ENCODE measurements at places on chromosomes 6 and 20. TPM values are rescaled to one million over a fixed set of nuclear protein-coding genes. Genes with fewer than 3 reads are reported as not detected.

DNA sequence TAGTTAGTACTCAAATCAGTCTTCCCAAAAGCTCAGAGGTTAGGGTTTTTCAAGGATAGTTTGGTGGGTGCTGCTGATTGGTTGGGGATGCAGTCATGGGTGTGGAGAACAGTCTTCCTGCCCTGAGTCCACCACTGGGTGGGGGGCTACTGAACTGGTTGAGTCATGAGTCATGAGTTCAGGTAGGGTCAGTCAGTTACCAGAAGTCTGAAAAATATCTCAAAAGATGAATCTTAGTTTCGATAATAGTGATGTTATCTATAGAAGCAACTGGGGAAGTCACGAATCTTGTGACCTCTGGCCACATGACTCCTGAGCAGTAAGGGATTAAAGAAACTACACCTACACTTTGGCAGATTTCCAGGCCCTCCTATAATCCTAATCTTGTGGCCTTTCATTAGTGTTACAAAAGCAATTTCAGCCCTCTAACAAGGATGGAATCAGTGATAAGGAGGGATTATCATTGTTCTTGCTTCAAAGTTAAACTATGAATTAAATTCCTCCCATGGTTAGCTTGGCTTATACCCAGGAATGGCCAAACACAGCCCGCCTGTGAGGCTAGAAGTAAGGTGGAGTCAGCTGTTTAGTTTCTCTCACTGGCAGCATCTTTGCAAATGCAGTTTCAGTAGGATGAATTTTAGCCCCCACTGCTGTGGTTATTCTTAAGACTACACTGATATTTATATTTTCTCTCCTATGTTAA, 33.3 kb upstream of the NKAIN2 start:
- DNase-seq: no peak

DNA sequence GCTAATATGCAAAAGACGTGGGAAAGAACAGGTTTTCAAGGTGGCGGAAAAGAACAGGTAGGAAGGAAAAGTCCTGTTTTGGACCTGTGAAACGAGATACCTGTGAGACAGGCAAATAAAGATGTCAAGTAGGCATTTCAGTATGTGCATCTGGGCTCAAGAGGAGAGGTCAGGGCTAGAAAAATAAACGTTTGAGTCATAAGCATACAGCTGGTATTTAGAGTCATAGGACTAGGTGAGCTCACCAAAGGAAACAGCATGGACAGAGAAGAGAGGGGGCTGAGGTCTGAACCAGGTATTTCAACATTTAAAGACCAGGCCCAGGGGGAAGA, 14.9 kb downstream of the MTFR2 start:
- no peak for DNase-seq

DNA sequence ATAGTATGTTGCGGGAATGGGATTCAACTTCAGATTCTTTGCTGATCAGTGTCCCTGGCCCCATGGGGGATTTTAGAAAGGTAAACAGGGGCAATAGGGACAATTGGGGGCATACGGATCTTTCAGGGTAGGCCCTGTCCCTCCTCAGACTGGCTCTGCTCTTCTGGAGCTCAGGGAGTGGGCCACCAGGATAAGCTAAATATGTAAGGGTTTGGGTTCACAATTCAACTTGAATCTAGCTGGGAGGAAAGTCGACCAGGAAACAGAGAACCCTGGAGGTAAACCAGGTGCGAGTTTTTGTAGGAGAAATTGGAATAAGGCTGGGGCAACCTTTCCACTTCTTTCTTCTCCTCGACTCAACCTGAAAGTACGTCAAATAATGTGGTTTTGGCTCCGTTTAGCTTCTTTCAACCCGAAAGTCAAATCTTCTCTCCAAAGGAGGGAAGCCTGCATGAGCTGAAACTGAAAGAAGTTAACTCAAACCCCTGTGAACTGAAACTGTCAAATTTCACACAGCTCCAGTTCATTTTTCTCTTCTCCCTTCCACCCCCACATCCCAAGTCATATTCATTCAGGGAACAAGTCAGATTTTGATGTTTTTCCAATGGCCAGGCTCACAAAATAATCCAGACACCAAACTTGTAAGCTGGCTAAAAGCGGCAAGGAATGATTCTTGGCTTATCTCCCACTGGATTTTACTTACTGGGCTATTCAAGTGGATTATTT, 278.2 kb downstream of the CLIC5 start:
- no peak for DNase-seq

DNA sequence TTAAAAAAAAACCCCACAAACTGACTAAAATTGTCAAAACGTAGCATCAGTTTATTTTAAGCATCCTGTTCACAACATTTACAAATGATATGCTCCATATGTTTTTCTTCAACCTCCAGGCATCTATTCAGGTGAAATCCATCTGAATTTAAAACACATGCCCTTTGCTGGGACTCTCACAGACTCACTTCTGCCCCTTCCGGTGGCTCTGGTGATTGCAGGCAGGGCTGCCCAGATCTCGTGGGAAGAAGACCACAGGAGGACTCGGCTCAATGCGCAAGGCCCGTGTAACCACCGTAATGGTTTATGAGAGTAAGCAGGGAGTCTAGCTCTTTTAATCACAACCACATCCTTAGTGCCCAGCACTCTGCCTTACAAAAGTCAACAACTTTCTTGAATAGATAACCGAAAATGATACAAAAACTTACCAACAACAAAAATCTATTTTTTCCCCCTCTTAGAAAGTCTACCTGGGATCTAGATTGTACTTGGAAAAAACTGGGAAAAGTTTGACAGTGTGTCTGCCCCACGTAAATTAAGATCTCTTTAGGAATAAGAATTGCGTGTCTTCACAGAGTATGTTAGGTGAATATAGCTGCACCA, 139.1 kb downstream of the KIF16B start:
- DNase-seq: peak; percentile 65

GRCh38 chr6:91781946-91782345, 1195.1 kb upstream of the MAP3K7 start:
- no peak for DNase-seq

DNA sequence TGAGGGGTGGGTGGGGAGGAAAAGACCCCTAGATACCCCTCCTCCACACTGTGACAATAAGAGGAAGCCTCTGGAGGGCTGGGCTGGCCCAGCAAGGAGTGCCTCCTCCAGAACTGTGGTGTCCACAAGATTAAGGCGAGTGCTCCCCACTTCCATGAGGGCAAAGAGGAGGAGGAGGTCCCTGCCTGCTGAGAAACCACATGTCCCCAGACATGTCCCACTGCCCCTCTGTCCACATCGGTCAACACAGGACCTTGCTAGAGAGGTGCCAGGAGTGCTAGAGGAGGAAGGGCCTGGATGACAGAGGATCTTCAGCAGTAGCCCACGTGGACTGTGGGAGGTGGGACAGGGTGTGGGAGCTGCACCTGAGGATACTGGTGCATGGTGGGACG, 3.1 kb downstream of the RAET1G start:
- no peak for DNase-seq

GRCh38 chr20:41717483-41717882, 99.3 kb upstream of the CHD6 start:
- peak; percentile 56 for DNase-seq

- DNase-seq: no peak
Measured at GRCh38 chr6:80331522-80331921, 225.1 kb downstream of the BCKDHB start.

The SEC23B gene
- 38.4 TPM for total RNA-seq

The ZNF322 gene
- total RNA-seq: 31.2 TPM

All from K562 (cell line).